ENCODE measurements at places on chromosomes 1 and 21. TPM values are rescaled to one million over a fixed set of nuclear protein-coding genes. Genes with fewer than 3 reads are reported as not detected.
A peak's percentile ranks its signal among the peaks of the same experiment; 100 is the strongest.

GRCh38 chr1:151175041-151175741 is 590 bp downstream of the TMOD4 start:
- DNase-seq = no peak

- no peak for DNase-seq
Observed at GRCh38 chr1:25648681-25649440, 32.3 kb downstream of the MAN1C1 start.

- DNase-seq = no peak
Observed at GRCh38 chr1:166119471-166119965, 47.3 kb downstream of the FAM78B start.

GRCh38 chr1:36174713-36175112 is 18.8 kb downstream of the MAP7D1 start:
- no peak for DNase-seq

DNA sequence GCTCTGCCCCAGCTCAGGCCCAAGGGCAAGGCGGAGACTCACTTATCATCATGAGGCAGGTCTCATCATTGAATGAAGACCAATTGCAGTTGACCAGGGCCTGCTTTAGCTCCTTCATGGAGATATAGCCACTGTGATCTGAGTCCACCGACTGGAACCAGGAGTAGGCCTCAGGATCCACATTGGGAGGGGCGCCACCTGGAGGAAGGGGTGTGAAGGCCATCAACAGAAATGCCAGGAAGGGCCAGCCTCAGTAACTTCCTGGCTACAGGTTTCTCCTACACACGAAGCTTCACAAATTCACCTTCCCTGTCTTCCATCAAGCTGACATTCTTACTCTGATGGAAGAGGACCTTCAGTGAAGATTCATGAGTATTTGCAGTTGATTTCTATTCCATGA is 11.6 kb downstream of the PEF1 start:
- no peak for DNase-seq

- no peak for DNase-seq
Observed at GRCh38 chr21:41167348-41168342, at the start of gene BACE2. Gene BACE2 (plus strand): TSS chr21:41168160. CDS start chr21:41168264, 104 bp downstream.

DNA sequence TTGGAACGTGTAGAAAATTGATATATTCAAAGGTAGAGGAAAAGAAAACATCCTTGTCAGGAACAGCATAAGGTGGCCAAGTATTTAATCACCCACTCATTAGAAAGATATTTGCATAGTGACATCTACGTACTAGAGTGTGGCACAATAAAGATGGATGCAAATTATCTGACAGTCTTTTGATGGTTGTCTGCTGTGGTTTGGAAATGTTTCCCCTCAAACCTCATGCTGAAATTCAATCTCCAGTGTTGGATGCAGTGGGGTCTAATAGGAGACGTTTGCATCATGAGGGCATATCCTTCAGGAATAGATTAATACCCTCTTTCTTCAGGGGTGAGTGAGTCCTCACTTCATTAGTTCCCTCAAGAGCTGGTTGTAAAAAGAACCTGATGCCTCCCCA is 34.1 kb upstream of the RUNX1 start:
- no peak for DNase-seq

GRCh38 chr21:35119501-35120047 is 70.5 kb upstream of the RUNX1 start:
- no peak for DNase-seq

- peak; percentile 4 for DNase-seq
Observed at GRCh38 chr1:69438056-69438795, 129.5 kb upstream of the LRRC7 start.

DNA sequence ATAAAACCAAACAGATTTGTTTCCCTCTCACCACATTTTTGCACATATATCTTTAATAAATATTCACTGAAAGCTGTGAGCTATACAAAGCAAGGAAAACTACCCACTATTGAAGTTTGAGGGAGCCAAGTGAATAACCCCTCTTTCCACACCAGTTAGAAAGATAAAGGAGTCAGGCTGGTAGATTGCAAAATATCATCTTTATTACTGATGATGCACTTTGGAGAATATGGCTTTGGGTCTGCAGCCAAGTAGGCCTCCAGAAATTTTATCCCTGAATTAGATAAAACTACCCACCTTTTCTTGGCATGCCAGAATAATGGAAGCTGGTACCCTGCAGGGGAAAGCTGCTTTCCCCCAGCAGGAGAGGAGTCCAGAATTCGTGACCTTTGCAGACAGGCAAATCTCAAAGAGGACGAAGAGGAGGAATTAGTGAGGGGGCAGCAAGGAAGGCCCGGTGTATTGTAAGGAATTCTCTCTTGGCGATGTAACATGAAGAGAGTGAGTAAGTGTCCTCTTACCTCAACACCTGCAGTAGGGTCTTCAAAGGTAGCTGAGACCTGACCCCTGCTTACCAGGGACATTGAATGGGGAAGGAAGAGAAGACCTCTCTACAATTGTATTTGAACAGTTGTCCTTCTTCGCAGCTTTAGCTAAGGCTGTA is 84.7 kb downstream of the LRRC8D start:
- no peak for DNase-seq

Gene OR2T35
- polyA plus RNA-seq = not detected

Gene DIO1
- polyA plus RNA-seq = 5.8 TPM

Gene CYP4A22
- 5.0 TPM for polyA plus RNA-seq

Gene PLEKHA6
- 48.0 TPM for polyA plus RNA-seq

Gene C1orf105
- polyA plus RNA-seq = not detected

Gene SYCP1
- 0.44 TPM for polyA plus RNA-seq

Gene DNAI4
- 17.0 TPM for polyA plus RNA-seq

Gene WLS
- polyA plus RNA-seq = 143 TPM

Data from renal cortex interstitium (tissue), 15 donors.